ENCODE measurements at places on chromosomes 16 and 17. TPM values are rescaled to one million over a fixed set of nuclear protein-coding genes. Genes with fewer than 3 reads are reported as not detected.

The NPIPB2 gene
- total RNA-seq, result 0.61 TPM

DNA sequence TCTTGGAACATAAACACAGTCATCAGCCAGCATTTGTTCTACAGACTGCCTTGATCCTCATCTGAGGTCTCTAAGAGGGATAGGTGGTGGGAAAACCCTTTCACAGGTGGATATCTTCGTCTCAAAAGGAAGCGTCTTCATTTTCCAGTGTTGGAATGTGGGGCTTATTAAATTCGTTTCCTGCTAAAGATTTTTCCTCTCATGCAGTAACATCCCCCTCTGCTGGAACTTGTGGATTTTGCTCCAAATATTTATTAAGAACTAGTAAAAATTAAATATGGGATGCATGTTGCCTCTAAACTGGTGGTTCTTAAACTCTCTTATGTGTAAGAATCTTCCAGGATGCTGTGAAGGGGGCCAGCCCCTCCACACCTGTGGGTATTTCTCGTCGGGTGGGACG is 20.1 kb upstream of the MLYCD start:
- DNase-seq, result peak; percentile 73

DNA sequence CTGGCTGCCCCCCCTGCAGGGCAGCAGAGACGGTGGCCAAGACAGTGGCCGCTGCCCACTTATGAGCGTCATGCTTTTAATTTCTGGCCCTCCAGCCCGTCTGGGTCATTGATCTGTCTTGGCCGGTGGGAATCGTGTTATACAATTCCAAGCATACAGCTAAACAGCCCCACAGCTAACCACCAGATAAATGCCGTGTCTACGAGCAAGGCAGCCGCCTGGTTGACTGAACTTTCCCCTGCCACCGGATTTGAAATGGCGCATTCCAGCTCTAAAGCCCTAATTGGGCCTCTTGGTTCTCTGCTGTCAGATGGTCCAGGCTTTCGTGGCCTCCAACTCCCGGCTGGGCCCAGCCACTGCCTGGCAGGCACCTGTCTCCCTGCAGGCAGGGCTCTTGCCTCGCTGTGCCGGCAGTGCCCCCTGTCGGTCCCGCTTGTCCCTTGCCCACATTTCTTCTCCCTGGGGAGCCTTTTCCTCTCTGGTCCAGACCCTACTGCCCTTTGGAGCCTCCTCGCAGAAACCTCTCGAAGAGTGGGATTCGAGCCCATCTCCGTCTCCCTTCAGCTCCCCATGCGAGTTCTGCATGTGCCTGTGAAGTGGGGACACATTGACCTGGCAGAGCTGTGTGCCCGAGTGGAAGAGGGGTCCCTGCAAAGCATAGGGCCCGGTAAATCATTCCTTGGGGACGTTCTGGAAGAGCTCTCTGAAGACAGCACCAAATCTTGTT is 1.8 kb upstream of the RBFOX3 start:
- DNase-seq, result peak; percentile 88

GRCh38 chr17:6470751-6471521 is 26.7 kb downstream of the PIMREG start:
- DNase-seq, result no peak

DNA sequence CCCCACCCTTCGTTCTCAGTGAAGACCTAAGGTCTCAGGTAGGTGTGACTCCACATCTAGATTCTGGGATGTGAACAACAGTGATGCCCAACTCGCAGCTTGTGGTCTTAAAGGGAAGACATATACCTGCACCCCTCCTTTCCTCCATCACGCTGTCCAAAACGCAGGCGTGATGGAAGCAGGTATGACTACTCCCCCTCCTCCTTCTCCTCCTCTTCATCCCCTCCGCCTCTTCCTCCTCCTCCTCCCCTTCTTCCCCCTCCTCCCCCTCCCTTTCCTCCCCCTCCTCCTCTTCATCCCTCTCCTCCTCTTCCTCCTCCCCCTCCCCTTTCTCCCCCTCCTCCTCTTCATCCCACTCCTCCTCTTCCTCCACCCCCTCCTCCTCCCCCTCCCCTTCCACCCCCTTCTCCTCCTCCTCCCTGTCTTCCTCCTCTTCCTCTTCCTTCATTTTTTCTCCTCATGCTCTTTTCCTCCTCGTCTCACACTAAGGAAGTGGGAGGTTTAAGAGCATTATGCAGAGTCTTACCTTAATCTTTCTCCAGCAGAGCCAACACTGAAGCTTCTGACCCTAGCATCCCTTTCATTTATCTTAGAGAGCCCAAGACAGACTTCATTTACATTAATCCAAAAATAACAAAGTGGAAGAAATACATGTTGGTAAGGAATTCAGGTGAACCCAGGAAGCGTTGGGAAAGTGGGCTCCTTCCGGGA is 352.5 kb downstream of the FOXL1 start:
- no peak for DNase-seq

- no peak for DNase-seq
These were observed 223.2 kb upstream of the FOXF1 start for GRCh38 chr16:86286991-86287663.

The ASPHD1 gene
- total RNA-seq, result 3.4 TPM

DNA sequence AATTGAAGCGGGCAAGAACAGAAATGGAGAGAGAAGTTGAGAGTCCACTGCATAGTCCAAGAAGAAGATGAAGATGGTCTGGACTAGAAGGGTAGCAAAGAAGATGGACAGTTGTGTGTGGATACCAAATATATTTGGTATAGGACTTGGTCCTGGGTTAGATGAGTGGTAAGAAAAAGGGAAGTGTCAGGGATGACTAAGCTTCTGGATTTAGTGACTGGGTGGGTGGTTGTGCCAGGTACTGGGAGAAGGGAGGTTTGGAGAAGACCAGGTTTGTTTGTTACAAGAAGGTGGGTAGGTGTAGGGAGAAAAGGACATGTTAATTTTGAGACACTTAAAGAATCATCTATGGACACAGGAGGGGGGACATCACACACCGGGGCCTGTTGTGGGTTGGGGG is 5.4 kb downstream of the VMP1 start:
- DNase-seq, result no peak

DNA sequence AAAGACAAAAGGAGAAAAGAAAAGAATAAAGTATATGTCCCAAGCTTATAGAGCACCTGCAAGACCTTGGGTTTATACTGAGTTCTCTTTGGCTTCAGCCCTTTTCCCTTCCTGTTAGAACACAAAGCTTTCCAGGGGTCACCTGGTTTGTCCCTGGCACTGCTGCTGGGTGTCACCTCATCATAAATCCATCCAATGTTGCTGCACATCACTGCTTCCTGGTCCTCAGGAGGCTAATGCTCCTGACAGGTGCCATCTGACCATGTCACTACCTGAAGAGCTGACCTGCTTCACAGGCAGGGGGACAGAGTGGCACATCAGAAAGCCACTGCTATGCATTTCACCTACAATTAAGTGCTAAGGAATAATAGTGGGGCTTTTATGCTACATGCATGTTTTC is 164.6 kb upstream of the ELAC2 start:
- no peak for DNase-seq

- DNase-seq, result no peak
These were observed 159.6 kb downstream of the HAPSTR1 start for GRCh38 chr16:9251026-9251425.

GRCh38 chr17:31740611-31741082 is 118.4 kb downstream of the COPRS start:
- DNase-seq, result no peak

DNA sequence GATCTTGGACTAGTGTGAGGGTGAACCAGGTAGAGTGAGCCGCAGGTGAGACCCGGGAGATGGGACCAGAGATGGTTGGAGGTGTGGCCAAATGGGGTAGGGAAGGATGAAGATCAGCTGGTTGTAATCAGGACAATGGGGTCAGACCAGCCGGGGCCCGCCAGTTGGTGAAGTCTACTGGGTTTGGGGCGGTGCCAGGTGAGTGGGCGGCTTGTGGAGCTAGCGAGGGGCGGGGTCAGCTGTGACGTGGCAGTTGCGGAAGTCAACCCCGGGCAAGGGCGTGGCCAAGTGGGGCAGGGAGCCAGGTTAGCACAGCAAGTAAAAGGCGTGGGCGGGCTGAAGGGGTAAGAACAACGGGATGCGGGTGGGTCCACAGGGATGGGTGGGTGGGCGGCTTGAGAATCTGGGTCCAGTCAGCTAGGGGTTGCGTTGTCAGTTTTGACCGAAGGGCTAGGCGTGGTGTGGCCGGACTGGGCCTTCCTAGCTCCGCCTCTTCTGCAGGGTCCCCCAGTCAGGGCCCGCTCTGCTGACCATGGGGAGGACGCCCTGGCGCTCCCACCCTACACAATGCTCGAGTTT is 25.5 kb upstream of the ALKBH5 start:
- DNase-seq, result peak; percentile 84

The TP53TG3E gene
- total RNA-seq, result not detected

The SGCA gene
- not detected for total RNA-seq

The FOXO3B gene
- total RNA-seq, result 1.4 TPM

- DNase-seq, result no peak
These were observed 109.4 kb downstream of the CDK5R1 start for GRCh38 chr17:32596206-32596605.

- DNase-seq, result no peak
These were observed 11.2 kb downstream of the NLK start for GRCh38 chr17:28053725-28054124.

The MAPT gene
- total RNA-seq, result 3.7 TPM

The MYH11 gene
- total RNA-seq, result not detected
